ENCODE measurements at places on chromosomes 11 and 22.

DNA sequence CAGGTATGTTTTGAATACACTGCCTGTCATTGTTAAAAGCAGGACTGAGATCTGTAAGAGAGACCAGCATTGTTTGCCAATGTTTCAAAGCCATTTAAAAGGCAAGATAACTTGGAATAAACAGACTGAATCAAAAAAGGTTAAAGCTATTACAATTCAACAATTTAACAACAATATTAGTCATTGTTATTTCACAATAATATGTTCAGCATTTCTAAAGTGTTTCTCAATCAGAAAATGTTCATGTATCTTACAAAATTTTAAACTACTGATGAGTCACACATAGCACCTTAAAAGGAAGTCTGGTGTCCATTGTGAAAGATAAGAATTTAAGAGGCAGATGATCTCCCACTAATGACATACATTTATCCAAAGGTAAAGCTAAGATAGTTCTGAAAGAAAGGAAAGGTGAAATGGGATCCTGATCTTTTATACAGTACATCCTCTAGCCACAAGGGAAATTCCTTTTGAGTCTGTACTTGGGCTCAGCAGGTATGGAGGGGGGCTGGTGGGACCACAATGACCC is 79.7 kb downstream of the MAML2 start:
- DNase-seq = no peak

GRCh38 chr22:29994027-29994715 is 86.1 kb upstream of the HORMAD2 start:
- no peak for DNase-seq

- DNase-seq = no peak
These were observed 41.3 kb upstream of the CXCR5 start for GRCh38 chr11:118842369-118842768.

GRCh38 chr11:60926500-60926899 is 2.2 kb downstream of the TMEM132A start:
- DNase-seq = no peak

- no peak for DNase-seq
These were observed 28.7 kb downstream of the KCNQ1 start for GRCh38 chr11:2473361-2474058.

DNA sequence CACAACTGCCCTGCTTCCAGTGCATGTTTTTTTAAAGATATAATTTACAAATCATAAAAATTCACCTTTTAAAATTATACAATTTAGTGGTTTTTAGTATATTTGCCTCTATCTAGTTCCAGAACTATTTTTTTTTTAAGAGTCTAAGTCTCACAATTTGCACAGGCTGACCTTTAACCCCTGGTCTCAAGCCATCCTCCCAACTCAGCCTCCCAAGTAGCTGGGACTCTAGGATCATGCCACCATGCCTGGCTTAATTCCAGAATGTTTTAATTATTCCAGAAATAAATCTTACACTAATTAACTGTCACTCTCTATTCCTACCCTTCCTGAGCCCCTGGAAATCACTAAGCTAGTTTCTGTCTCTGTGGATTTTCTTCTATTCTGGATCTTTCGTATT is 1.4 kb upstream of the ARCN1 start:
- no peak for DNase-seq

DNA sequence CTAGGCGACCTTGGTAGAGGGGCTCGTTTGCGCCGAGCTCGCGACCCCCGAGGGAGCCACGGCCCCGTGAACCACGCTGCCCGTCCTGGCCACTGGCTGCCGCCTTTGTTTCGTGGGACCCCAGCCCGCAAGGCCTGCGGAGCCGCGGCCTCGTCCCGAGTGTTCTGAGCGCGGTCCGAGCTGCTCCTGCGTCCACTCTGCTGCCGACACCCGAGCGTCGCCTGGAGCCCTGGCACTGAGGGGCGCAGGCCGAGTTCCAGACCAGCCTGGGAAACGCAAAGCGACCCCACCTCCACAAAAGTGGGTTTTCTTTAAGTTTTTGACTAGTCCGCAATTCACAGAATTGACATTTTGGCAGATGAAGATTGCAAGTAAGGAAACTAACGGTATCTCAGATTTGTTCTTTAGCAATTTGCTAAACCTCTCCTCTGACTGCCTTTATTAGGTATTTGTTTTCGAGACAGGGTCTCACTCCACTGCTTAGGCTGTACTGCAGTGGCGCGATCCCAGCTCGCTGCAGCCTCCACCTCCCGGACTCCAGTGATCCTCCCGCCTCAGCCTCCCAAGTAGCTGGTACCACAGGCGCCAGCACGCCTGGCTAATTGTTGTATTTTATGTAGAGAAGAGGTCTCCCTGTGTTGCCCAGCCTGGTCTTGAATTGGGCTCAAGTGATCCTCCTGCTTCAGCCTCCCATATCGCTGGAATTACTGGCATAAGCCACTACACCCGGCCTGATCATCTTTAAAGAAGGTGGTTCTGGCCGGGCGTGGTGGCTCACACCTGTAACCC is 879 bp upstream of the RNH1 start:
- no peak for DNase-seq

DNA sequence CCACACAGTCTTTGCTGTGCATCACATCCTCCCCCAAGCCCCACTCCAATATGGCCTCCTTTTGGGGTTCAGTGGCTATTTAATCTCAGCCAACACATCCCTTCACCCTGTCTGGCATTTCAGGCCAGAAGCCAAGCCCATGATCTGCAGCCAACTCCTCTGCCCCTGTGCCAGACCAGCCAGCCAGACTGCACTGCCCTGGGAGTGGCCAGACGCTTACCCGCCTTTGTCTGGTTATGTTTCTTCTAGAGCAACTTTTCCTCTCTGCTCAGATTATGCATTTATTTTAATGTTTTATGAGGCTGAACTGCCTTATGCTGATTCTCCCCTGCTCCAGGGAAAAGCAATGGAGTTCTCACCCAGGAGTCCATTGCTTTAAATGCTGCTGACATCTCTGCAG is 206.7 kb upstream of the TBCEL start:
- no peak for DNase-seq

DNA sequence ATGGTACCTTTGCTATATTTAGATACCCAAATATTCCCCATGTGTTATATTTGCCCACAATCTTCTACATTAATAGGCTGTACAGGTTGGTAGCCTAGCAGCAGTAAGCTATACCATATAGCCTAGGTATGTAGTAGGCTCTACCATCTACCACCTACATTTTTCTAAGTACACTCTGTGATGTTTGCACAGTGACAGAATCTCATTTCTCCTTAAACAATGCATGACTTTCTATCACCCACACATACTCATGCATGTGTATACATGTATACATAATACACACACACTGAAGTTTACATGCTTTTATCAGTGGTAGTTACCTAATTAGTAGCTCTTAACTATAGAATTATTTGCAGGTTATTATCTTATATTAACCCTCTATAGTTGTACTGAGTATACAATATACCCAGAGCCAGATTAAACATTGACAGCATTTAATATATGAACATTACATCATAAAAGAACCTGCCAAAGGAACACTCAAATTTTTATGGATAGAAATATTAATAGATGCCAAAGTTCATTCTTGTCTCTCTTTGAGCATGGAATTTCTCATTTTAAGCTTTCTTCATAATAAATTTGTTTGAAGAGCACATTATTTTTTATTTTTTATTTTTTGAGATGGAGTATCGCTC is 51.4 kb downstream of the ELP4 start:
- DNase-seq = no peak

DNA sequence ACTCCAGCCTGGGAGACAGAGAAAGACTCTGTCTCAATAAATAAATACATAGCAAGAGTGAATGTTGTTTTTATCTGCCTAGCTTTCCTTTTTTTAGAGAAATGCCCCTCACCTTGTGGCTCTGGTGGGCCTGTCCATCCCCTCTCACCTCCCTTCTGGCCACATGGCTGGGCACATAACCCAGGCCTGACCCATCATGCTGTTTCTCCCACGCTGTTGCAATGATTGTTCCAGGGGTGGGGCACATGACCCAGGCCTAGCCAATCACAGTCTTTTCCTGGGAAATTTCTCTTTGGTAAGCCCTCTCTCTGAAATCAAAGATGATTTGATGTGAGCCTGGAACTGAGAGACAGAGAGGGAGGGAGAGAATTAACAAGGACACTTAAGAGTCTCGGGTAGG is 5.5 kb upstream of the CYTH4 start:
- DNase-seq = no peak

DNA sequence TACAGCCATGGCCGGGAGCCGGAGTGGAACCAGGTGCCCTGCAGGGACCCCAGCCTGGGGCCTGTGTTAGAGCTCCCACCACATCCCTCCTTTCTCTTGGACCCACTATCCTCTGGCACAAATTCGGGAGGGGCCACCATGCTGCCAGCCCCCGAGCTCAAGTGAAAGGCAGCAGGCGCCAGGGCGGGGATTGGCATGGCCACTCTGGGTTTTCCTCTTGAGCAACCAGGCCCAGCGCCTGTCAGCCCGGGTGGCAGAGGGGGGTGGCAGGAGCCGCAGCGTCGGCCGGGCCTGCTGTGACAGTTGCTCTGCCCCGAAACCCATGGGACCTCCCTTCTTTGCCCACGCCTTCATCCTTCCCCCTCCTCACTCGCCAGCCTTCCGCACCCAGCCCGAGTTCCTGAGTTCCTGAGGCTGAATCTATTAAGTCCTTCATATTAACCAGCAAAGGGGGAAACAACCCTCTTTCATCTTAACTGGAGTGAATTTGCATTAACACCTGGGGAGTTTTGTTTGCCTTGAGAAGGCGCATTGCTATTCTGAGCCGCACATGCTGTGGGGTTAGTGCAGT is 16.8 kb upstream of the CABP7 start:
- DNase-seq = no peak

DNA sequence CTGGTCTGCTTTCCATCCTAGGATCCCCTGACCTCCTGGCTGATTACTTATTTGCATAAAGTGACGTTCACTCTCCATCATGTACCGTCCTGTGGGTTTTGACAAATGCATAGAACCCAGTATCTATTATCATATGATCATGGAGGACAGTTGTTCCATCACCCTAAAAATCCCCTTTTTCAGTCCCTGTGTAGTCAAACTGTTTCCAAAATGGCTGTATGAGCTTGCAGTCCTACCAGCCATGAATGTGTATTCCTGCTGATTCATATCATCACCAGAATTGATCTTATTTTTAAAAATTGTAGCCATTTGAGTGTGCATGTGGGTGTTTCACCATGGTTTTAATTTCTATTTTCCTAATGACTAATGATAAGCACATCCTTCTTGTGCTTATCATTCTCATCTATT is 108.8 kb downstream of the MPPED1 start:
- DNase-seq = no peak

DNA sequence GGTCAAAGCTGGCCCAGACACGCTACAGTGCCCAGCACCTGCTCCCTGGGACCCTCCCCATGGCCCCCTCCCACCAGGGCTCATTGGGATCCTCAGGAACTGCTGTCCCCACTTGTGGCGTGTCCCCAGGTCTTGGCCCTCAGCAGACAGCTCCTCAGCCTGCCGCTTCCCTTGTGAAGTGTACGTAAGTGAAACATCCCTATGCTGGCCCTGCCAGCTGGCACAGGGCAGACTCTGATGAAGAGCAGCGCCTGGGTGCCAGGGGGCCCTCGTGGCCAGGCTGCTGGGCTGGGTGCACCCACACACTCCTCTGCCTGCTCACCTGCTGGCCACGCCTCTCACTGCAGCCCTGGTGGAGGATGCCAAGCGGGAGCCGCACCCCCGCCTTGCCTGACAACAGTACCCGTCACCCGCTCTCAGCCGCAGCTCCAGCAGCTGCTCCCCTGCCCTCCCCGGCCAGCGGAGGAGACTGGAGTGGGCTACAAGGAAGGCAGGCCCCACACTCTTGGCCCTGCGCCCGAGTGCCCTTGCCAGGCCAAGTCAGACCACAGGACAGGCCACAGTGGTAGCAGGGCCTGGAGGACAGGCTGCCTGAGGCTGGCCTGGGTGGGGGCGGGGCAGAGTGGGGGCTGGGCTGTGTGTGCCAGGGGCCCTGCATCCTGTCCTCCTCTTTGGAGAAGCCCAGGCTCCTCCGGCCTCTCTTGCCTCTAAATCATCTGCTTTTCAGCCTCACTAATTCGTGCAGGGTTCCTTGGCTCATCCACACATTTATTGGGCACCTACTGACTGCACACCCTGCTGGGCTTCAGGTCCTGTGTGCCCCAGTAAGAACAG is 39.5 kb downstream of the IGF2 start:
- no peak for DNase-seq

- no peak for DNase-seq
These were observed 25.0 kb upstream of the YPEL1 start for GRCh38 chr22:21760640-21761039.

DNA sequence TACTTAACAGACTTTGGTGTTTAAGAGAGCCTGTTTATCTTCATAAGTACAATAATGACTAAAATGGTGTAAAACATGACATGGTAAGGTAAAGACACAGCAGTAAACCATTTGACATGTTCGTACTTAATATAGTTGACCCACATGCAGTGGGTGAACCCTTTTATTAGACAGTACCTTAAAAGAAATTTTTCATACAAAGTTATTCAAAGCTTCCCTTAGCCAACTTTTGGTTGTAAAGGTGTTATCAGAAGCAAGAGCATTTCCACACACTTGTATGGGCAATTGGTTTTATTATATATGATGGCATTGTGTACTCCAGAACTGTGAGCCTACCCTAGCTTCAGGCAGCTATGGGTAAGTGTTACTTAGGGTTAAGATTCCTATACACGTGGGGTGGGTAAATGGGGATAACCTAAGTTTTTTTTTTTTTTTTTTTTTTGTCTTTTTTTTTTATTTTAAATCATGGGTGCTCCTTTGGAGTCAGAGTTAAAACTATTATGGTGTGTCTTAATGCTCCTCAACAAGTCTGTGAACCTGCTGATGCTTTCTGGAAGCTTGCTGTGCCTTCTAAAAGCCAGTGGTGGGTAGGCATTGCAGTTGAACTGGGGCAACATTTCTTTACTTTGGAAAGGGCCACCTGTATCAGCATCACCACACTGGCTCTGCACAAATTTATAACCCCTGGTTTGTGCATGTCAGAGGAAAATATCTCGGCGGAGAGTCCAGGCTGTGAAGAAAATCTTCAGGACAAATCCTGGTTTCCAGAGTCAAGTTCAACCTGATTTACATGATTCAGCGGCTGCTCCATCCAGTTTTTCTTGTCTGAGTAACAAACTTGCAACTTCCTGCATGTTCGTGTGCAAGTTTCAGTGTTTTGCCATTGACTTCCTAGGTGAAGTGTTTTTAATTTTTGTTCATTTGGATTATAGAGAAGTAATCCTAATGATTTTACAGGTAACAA is 3.3 kb downstream of the PCF11 start:
- no peak for DNase-seq

- no peak for DNase-seq
These were observed 537.1 kb downstream of the INSC start for GRCh38 chr11:15651816-15652215.

- no peak for DNase-seq
These were observed 113.6 kb upstream of the NNMT start for GRCh38 chr11:114182471-114183043.

GRCh38 chr22:32882774-32883530 is 81.4 kb downstream of the TIMP3 start:
- no peak for DNase-seq

DNA sequence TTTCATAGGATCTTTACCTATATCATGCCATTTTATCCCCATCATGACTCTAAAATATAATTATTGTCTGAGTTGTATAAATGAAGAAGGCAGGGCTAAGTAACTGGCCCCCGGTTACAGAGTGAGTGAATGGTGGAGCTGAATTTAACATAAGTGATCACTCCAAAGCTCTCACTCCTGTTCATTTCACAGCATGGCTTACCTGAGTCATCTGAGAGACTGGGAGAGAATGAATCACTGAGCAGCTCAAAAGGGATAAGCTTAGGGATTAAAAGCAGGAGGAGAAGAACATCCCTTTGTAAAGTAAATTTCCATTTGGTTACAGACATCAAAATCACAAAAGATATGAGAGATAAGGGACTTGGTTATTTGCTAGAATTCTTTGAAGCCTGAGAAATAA is 294.0 kb upstream of the CTSC start:
- no peak for DNase-seq

Measured in stimulated activated CD8-positive, alpha-beta memory T cell treated with anti-CD3 and anti-CD28 coated beads, Interleukin-7, amount 100 ng/mL, for 1 hour (primary cell).